CD4-positive, alpha-beta T cell treated with Interleukin-4 for 4 hours (primary cell): ENCODE measurements at places on chromosomes 4 and X.

DNA sequence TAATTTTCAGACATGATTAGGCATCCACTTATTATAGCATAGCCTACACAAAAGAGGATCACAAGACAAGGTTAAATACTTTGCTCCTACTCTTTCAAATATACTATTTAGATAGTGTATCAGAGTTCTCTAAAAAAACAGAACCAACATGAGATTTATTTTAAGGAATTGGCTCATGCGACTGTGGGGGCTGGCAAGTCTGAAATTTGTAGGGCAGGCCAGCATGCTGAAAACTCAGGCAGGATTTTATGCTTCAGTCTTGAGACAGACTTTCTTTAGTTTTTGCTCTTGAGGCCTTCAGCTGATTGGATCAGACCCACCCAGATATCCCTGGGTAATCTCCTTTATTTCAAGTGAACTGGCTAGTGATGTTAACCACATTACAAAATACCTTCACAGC, 169.5 kb downstream of the MAML3 start:
- DNase-seq: no peak

DNA sequence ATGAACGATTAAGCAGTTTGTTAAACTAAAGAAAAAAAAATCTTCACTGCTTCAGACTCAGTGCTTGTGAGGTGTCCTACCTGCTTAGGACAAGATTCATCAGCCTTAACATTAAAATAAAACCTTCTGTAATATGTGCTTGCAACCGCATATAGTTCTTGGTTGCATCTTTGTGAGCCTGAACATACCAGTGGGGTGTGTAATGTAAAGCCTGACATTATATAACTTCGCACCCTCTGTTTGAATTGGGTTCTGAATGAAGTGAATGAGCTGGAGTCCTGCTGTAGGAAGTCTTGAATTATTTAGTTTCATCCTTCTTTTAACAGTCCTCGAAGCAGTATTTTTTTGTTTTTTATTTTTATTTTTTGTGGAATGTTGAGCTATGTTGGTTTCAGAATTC, 3.1 kb downstream of the KDM6A start:
- DNase-seq: no peak

GRCh38 chr4:147741190-147741788, 9.4 kb downstream of the ARHGAP10 start:
- no peak for DNase-seq

DNA sequence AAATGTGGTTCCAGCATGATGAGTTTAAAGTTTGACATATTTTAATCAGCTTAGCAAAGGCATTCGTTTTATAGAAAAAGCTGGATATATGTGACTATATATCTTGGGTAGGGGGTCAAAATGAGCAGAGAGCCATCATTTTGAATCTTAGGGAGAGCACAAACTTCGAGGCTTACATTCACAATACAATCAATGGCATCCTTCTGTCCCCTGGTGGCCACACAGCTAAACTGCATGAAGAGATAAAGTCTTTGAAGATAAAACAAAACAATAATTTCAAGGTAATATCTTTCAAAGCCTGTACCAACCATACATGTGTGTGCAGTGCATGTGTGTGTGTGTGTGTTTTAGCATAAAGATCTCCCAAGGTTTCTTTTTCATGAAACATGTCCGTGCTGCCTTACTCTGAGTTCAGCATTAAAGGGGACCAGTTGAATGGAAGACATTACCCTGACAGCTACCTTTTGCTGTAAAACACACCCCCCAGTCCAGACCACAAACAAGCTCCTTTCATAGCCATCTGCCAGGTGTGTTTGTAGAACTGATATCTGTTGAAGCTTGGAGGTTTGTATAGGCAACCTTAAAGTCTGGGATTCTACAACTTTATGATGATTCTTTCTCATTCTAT, 22.0 kb downstream of the DYNLT3 start:
- DNase-seq: peak; percentile 59

DNA sequence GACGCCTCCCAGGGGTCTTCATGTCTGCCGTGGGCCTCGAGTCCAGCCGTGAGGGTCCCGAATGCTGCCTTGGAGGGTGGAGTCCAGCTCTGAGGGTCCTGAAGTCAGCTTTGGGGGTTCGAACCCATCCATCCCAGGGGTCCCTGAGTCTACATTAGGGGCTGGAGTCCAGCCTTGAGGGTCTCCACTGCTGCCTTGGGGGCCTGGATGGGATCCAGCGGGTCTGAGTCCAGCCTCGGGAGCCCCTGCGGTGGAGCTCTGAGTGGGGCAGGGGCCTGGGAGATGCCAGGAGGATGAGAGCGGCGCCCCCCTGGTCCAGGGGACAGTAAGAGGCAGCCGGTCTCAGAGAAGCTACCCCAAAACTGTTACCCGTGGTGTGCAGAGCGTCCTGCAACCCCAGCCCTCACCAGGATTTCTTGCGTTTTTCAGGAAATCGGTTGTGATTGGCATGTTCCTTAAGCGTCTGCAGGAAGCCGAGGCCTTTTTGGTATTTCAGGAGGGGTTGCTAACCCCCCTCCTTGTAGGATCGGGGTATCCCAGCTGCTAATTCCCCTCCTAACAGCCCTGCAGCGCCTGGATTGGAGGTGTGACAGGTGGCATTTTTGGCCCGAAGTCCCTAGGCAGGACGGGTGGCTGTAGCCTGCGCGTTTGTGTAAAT, 1.7 kb upstream of the GTPBP6 start:
- DNase-seq: no peak

DNA sequence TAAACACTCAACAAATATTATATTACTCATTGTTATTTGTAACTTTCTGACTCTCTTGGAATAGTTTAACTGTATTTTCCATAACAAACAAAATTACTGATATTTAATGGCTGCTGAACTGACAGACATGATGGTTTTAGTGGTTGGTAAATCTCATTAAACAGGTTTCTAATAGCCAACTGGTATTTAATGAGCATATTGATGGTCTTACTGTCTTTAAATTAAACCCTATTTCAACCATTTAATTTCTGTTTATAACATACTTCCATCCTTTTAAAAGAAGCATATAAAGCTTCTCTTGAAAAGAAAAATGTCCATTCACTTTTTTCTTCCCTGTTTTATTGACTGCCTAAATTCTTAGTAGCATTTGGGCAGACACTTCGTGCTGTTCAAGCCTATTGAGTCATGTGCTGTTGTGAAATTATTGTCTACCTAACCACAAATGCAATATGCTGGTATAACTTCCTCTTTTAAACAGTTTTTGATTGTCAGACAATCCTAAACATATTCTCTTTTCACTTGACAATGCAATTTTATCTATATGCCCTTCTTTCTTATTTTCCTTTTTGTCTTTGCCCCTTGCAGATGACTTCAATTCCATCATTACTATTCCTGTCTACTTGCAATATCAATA, 163.9 kb upstream of the SLC7A11 start:
- peak; percentile 17 for DNase-seq

DNA sequence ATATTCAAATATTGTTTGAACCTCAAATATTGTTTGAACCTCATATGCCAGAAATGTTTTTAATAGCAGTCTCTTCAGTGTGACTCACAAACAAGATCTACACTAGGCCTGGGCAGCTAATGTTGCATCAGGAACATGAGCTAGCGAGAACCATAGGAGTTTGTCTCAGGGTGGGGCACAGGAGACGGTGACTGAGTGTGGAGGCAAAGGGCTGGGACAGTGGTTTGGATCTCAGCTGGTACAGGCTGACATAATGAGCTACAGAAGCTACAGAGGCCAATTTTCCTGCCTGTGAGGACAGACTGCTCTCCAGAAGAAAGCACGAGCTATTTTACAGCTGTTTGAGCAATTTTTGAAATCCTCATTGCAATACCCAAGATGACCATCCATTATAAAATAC, 224.7 kb downstream of the CENPC start:
- no peak for DNase-seq

DNA sequence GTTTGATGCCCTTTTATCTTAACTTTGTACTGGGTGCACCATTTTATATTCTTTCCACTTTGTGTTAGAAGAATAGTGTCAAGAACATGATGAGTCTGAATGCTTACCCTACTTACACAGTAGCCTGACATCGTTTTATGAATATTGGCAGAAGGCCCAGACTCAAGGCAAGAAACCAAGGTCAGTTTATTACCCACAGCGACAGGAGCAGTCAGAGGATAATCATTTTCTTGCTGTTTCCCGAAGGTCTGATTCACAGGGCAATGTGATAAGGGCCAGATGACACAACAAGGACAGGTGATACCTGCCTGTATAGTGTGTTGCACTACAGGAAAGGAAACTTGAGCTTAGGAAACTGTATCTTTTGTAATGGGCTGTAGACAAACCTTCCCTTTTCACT, 417.4 kb downstream of the SPOCK3 start:
- DNase-seq: no peak

DNA sequence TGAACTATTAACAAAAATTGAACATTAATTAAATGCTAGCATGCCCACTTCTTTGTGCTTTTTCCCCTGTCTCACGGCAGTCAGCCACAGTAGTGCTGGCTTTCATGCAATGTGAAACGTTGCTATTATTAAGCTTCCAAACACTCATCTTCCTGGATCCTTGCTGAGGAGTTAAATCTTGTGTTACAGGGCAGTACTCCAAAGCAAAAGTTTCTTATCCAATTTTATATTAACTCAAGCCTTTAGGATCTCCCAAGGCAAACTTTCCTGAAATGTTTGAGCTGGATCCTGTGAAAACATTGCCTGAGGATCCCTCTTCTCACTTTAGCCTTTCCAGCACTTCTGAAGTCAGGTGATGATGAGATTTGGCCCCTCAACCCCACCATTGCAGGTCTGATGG, 1454.8 kb downstream of the FSTL5 start:
- no peak for DNase-seq

GRCh38 chrX:38435130-38435529, 82.7 kb downstream of the OTC start:
- no peak for DNase-seq
